ENCODE measurements at places on chromosomes 1 and 21.

DNA sequence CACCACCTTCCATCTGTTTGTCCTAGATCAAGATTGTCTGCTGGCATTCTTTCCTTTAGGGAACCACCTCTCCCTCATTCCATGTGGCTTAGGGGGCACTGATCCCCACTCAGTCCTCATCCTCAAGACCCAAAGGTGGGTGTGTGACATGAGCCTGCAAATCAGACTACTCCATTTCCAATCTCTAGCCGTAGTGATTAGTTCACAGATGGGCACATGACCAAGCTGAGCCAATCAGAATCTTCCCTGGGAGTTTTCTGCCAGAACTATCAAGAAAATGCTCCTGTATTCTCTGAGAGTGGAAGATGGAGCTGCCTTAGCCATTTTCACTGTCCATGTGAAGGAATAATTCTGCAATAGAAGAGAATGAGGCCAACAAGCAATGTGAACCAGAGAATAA, 19.3 kb upstream of the PTPRF start:
- no peak for DNase-seq

DNA sequence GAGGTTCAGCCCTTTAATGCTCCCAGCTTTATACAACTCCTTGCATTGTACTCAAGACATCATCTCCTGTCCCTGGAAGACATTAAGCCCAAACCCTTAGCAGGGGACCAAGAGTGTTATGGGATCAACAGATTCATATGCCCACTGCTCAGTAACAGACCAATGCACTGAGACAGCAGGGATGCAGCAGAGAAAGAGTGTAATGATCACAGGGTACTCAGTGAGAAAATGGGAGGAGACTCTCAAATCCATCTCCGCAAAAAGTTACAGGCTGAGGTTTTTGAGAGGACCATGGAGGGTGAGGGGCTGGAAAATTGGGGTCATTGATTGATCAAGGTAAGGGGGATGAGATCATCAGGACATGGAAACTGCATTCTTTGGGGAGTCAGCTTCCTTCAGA, 96.2 kb downstream of the MATN1 start:
- no peak for DNase-seq

DNA sequence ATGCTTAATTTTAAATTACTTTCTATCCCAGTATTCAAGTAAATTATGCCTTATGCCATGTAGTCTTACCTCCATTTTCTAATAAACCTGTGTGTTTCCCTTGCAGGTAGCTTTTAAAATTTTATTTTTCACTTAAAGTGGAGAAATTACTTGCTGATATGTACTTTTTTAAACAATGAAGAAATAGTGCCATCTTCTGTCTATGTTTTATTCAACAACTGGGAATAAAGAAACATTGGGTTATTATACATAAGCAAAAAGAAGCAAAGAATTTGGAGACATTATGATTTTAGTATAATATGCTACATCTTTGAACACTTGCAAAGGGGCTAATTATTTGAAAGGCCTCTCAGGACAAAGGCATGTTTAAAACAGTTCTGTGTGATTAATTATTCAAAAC, 1912.9 kb downstream of the MRPL39 start:
- no peak for DNase-seq

GRCh38 chr1:96236156-96236739, 485.3 kb upstream of the PTBP2 start:
- DNase-seq = no peak

GRCh38 chr1:112527266-112528010, 18.7 kb downstream of the WNT2B start:
- DNase-seq = no peak

GRCh38 chr1:223011505-223011856, 131.6 kb downstream of the TLR5 start:
- DNase-seq = no peak

- no peak for DNase-seq
Measured at GRCh38 chr1:190098756-190099155, 378.9 kb downstream of the BRINP3 start.

DNA sequence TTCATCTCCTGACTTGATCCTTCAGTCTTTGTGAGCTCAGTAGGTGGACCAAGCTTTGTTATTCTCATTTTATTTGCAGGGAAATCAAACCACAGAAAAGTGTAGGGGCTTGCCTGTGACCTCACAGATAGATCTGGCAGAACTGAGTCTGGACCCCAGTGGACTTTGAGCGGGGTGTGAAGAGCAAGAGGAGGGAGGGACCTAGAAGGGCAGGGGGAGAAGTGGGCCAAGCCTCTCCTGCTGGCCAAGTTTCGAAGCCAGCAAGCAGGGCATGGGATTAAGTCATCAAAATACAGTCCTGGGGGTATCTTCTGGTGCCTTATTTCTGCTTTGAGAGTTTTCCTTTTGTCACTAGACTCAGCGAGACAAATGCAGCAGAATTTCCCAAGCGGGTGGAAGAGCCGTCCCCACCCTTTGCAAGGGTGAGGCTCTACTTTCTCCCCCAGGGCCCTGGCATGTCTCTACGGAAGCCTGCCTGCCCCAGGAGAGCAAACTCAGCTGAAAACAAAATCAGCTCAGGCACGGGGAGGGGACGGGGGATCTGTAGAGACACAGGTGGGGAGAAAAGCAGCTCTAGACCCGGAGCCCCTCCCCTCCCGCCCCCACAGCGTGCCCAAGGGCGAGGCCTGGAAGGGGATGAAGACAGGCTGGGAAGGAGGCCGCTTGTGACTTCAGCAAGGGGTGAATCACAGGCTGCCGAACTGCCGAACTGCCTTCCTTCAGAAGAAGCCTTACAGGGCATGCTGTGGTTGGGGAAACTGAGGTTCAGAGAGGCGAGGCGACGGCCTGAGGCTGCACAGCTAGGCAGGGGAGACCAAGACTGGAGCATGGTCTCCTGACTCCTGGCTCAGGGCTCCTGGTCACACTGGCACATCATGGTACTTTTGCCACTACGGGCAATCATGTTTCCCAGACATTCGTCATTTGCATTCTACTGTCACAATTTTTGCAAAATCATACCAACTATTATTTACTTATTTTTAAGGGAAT, 19.2 kb downstream of the PKP1 start:
- DNase-seq = no peak

- no peak for DNase-seq
Measured at GRCh38 chr21:42777757-42778344, 101.5 kb downstream of the WDR4 start.

- no peak for DNase-seq
Measured at GRCh38 chr1:79859212-79859948, 852.9 kb upstream of the ADGRL4 start.

- no peak for DNase-seq
Measured at GRCh38 chr1:205192287-205192686, 19.2 kb downstream of the DSTYK start.

DNA sequence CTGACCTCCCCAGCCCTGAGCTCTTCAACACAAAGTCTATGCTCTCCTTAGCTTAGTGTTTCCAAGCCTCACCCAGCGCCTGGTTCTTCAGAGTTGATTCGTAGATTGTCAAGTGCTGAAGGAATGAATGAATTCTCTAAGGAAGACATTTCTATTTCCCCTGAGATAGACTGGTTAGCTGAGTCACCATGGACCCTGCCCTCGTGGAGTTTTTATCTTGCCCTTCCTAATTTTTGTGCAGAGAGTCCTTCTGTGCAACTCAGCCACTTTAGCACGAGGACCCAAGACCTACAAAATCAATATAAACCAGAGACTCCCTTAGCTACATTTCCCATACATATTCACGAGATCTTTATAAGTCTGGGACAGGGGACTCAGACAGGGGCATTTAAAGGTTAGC, 2.6 kb upstream of the CD244 start:
- DNase-seq = no peak

GRCh38 chr1:98256700-98257099, 335.9 kb upstream of the DPYD start:
- no peak for DNase-seq

GRCh38 chr1:46413596-46413985, 19.5 kb downstream of the FAAH start:
- no peak for DNase-seq

- no peak for DNase-seq
Measured at GRCh38 chr1:97791251-97791650, 129.6 kb downstream of the DPYD start.

GRCh38 chr1:182035097-182035770, 26.3 kb downstream of the ZNF648 start:
- DNase-seq = no peak

DNA sequence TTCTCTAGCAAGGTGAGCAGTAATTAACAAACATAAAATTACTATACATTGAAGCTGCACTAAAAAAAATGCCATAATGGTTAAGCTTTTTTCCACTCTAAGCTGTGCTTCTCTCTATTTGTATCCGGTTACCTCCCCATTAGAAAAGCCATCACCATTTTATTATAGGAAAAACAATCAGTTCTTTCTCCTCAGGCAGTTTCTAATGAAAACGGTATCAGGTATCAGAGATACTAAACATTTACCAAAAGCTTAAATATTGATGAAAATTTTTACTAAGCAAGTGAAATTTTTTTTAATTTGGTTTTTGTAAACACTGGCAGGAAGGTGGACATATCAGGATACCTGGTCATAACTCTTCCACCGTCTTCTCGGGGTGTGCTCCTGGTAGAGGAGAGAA, 14.2 kb downstream of the NTPCR start:
- no peak for DNase-seq

GRCh38 chr1:205354259-205355074, 2.3 kb downstream of the KLHDC8A start:
- DNase-seq = peak; percentile 19
